ENCODE measurements at places on chromosomes 6 and 20.
A peak's percentile ranks its signal among the peaks of the same experiment; 100 is the strongest.

DNA sequence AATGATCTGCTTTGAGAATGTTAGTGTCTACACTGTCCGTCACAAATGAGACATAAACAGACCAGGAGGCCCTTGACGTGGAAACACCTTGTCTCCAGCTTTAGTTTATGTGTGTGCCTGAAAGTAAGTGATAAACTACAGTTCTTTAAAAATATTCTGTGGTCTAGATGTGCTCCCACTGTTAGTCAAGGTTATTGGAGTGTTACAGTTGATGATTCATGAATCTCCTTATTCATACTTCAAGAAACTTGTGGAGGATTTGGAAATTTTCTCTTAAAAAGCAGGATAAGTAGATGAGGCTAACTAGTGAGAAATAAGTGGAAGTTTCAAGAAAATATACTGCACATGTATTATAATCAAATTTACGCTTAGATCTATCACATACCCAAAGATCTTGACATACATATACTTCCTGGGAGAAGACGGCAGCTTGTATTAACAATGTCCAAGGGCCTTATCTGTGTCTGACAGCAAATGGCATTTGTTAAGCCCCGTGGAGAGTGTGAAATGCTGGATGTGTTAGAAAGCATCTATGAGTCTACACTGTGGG lies 90.5 kb upstream of the MBOAT1 start:
- DNase-seq = no peak

DNA sequence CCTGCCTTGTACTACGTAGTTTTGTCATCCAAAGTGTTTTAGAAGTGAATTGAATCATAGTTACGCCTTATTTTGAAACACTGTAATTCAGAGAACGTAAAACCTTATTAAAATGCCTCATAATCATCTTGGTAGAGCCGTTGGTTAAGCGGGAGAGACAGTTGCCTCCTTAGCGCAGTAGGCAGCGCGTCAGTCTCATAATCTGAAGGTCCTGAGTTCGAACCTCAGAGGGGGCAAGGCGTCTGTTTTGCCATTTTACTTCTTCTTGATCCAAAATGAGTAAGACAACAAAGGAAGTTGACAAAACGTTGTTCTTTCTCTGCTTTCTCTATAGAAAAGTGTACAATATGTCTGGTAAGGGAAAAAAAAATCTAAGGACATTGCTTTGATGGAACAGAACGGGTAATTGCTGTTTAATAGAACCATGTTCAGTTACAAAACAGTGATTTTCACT lies 20.7 kb upstream of the TRIM27 start:
- no peak for DNase-seq

DNA sequence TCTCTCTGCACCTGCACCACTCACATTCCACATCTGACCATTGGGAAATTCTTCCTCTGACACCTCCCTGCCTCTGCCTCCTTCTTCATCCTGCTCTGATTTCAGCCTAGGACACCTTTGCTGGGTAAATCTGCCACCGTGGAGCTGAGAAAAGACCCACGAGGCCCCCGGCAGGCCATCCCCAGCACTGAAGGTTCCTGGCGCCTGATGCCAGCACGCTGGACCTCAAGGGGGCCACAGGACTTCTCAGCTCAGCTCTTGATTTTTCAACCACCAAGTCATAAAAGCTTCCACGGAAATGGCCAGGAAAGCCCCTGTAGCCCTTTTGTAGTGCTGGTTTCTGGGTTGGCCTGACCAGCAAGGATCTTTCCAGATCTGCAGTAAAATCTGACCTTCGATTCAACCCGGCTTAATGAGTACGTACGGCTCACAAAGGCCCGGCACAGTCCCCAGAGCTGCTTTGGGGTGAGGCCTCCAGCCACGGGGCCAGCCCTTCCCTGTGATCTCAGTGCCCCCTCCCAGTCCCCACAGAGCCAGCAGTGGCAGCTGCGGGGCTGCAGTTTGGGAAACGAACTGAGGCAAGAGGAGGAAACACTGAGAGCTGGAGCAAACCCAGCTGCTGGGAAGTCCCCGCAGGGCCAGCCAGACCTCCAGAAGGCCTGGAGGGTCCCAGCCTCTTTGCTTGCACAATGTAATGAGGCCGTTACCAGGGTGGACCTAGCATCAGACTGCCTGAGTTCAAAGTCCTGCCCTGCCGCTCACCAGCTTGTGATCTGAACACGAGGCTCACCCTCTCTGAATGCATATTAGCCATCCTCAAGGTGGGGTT lies 157.5 kb downstream of the BMP7 start:
- DNase-seq = no peak

DNA sequence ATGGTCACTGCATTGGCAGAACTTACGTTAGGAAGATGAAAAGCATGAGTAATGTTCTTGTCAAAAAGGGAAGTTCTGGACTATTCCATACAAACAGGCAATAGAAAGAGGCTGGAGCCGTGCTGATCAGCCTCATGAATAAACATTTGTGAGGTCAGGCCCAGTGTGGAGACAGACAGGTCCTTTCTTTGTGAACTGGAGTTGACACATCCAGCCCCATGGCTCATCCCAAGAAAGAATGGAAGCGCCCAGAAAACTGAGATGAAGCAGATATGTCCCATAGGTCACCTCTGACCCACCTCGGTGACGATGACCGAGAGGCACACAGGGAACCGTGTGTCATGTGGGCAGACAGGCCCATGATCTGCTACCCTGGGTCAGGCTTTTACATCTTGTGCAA lies 276.0 kb upstream of the SGK1 start:
- no peak for DNase-seq

DNA sequence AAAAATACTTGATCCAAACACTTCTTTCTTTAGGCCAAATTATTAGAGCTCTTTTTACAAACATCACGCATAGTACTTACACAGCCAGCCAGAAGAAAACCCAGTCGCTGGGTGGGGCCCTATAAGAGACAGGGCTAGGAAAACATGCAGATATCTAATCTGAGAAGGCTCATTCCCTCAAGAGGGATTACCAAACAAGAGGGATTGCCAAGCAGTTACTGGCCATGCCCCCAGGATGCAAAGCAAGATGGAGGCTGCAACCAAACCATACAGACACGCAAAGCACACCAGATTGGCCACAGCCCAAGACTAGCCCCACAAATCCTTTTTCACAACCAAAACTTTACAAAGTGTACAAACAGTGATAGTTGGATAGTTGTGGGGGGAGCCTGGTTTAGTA lies 1235.4 kb upstream of the GJE1 start:
- DNase-seq = no peak

- no peak for DNase-seq
These were observed 503.1 kb downstream of the PREX1 start for GRCh38 chr20:48324744-48325143.

- DNase-seq = no peak
These were observed 170.8 kb downstream of the SASH1 start for GRCh38 chr6:148513145-148514071.

- DNase-seq = no peak
These were observed 2.5 kb downstream of the RBM39 start for GRCh38 chr20:35739294-35740163.

GRCh38 chr6:3379482-3380060 lies 77.3 kb downstream of the SLC22A23 start:
- no peak for DNase-seq

- DNase-seq = no peak
These were observed 58.1 kb downstream of the NOL4L start for GRCh38 chr20:32527052-32527446.

DNA sequence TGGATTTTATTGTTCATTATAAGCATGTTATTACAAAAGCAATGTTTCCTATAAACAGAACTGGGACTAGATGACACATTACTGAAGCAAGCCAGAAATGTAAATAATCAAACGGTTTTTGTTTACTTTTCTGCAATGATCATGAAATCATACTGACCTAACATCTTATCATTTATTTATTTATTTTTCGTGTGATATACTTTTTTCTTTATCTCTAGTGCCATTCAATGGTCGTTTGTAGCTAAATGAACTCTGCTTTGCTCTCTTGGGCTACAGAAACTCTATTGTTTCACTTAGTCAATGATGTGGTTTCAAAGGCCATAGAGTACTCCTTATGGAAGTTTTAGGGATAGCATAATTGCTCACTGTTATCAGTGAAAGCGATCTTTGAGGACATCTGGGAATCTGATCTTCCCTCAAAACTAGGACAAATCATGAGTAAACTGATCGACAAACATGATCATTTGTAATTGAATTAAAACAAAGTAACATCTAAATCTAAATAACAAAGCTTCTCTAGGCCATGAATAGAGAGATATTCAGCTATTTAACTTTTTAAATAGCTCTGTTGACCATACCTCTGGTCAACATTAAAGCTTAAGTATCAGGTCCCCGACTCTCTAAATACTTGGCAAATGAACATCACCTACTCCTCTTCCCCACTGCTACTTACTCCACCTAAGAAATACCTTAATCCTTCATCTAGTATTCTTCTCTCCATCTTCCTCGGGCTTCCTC lies 933.4 kb downstream of the TFAP2A start:
- DNase-seq = no peak

DNA sequence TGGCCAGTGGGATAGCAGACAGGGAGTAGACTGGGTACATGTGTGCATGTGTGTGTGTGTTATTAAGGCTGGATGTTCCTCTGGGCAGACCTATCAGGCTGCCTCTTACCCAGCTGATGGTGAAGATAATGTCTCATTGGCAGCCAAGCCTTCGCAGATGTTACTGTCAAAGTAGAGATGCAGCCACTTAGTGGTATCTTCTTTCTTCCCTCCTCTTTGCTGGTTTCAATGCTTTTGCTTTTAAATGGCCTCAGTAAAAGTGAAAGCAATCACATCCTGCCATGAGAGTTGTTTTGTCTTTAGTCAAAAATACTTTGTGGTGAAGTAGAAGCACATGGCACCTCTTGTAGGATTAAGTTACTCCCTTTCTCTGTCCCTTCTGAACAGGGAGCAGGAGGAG lies 57.5 kb downstream of the SNRNP48 start:
- DNase-seq = no peak

DNA sequence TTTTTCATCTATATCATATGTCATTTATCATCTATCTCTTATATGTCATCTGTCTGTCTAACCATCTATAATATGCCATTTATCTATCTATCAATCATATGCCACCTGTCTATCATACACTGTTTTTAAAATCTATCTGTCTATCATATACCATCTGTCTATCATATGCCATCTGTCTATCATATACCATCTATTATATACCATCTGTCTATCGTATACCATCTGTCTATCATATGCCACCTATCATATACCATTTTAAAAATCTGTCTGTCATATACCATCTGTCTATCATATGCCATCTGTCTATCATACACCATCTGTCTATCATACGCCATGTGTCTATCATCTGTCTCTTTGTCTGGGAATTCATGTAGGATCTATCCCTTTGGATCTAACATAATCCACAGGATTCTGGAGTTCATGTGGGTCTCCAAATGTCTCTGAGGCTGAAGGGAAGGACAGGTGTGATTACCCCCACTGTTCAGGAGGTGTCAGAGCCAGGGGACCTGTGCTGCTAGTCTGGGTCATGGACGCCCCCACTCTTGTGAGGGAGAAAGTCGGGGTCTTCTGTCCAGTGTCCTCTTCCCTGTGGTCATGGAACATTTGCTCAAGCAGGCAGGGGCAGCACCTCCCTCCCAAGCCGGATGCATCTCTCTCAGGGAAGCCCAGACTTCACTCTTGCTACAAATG lies 36.9 kb upstream of the FRMD1 start:
- DNase-seq = no peak

DNA sequence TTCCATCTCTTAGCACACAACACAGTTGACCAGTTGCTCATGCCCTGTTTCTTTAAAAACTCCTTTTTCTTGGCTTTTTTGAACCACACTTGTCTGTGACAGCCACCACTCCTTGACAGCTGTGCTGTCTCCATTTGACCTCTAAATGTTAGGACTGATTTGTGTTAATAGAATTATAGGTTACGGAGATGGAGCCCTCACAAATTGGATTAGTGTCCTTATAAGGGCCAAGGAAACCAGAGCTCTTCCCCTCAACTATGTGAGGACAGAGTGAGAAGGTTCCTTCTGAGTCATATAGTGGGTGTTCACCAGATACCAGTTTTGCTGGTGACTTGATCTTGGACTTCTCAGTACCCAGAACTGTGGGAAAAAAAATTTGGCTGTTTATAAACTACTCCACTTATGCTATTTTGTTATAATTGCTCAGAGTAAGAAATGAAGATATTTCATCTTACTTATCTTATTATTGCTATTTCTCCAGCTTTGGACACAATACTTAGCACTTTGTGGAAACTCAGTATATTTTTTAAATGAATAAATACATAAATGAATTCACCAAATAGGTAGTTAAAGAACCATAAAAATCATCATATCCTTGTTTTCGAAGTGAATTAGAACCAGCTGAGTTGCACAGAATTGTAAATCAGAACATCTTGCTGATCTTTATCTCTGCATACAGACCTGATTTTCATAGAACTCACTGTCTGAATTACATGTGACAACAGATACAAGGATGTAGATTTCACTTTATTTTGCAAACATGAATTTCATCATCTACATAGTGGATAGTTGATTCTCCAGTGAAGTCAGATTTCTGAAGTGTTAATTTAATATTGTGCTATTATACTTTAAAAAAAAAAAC lies 598.5 kb upstream of the IRAK1BP1 start:
- DNase-seq = no peak

DNA sequence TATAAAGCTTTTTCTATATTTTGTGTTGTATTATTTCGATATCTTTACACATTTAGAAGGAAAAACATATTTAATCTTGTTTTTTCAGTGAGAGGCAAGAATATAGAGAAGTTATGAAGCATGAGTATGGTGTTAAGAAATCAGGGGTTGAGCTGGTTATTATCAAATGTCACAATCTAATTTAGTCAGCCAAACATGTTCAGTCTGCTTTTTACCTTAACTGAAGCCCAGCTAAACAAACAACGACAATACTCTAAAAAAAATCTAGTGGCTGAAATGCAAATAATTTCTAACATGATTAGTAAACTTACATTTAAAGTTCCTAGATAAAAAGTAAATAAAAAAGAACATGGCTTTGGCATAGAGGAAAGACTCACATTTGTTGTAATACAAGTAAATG lies 433.8 kb upstream of the NRSN1 start:
- DNase-seq = no peak

- no peak for DNase-seq
These were observed 3.1 kb downstream of the ZHX3 start for GRCh38 chr20:41314386-41314785.

GRCh38 chr6:143885116-143885515 lies 20.8 kb downstream of the ZC2HC1B start:
- no peak for DNase-seq

DNA sequence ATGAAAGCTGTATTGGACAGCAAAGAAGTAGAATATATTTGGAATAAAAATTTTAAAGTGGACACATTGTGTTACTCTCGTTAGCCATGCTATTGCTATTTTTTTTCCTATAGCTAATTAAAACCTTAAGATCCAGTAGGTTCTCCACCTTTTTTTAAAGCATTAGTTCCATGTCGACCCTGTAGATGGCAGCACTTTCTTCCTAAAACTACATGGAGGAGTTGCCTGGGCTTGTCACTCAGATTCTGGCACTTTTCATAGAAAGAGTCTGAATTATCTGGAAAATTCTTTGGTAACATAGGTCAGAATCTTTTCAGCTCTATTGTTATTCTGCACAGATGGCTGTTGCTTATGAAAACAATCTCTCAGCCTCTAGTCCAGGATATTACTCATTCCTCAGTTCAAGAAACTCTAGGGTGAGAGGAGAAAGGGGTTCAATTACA lies 42.0 kb upstream of the ESR1 start:
- DNase-seq = peak; percentile 66

Measured in D341Med (cell line).